ENCODE measurements at places on chromosomes 13 and 19.

DNA sequence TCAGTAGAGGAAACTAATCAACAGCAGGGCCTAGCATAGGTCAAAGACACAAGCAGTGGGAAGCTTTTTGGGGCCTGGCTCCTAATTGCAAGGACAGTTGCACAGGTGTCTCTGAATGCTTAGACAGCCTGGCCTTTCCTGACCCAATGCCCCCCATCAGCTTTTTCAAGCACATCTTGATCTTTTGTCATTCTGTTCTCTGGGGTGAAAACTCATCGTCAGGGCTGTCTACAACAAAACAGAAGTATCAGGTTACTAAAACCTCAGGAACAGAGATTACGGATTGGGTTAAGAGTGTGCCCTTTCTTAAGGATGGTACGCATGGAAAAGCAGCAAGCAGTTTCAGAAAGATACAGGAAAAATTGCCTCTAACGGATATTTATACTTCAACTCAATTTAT is 8.3 kb upstream of the ZNF254 start:
- no peak for DNase-seq

DNA sequence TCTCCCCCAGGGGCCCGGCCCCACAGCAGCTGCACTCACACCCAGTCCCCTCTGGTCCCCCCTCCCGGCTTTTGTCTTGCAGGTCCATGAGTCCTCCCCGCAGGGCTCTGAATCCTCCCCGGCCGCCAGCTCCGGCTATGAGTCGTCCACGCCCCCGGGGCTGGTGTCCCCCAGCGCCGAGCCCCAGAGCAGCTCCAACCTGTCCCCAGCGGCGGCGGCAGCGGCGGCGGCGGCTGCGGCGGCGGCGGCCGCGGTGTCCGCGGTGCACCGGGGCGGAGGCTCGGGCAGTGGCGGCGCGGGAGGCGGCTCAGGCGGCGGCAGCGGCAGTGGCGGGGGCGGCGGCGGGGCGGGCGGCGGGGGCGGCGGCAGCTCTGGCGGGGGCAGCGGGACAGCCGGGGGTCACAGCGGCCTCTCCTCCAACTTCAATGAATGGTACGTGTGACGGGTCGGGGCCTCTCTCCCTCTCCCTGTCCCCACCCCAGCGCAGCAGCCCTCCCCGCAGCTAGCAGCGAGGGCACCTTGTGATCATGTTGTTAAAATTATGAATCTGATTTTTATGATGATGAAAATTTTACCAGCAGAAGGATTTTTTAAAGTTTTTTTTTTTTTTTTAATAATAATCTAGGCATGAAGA is 3.8 kb downstream of the ZIC2 start:
- DNase-seq, result no peak

DNA sequence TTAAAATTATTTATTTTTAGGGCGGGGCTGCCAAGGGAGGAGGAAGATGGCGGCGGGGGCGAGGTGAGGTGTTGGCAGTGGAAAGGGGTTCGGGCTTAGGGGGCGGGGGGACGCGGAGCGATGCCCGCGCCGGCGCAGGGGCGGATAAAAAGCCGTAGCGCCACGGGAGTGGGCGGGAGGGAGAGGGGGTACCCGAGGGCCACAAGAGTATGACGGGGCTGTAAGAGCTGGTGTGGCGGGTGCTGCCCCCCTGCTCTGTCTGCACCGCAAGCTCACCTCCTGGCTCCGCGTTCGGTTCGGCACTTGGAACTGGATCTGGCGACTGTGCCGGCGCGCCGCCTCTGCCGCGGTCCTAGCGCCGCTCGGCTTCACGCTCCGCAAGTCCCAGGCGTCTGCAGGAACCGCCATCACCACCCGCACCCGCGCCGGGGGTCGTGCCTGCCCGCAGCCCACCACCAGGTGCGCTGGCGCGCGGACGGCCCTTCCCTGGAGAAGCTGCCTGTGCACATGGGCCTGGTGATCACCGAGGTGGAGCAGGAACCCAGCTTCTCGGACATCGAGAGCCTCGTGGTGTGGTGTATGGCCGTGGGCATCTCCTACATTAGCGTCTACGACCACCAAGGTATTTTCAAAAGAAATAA is 265.2 kb upstream of the SGCG start:
- no peak for DNase-seq

GRCh38 chr19:17296273-17296672 is 7.0 kb downstream of the ABHD8 start:
- no peak for DNase-seq

DNA sequence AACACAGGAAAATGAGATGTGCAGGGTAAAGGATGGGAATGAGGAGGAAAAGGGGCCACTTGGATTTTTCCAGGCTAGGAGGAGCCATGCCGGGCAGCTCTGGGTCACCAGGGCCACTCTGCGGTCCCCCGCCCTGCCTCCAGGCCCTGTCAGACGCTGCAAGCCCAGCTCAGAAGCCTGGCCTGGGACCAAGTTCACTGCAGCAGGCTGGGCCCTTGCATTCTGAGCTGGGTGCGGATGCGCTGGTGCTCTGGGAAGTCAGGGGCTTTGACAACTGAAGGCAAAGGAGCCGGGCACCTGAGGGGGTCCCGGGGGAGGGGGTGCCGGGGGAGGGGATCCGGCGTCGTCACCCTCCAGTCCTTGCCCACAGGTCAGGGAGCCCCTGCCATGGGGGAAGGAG is 77.5 kb downstream of the WTIP start:
- no peak for DNase-seq
